ENCODE measurements at places on chromosomes 4 and X.

GRCh38 chr4:1534095-1534872, 128.0 kb upstream of the NKX1-1 start:
- no peak for DNase-seq

GRCh38 chr4:118866442-118866841, 22.2 kb upstream of the SYNPO2 start:
- DNase-seq: no peak

- DNase-seq: no peak
Observed at GRCh38 chr4:101242441-101242840, 104.9 kb downstream of the PPP3CA start.

DNA sequence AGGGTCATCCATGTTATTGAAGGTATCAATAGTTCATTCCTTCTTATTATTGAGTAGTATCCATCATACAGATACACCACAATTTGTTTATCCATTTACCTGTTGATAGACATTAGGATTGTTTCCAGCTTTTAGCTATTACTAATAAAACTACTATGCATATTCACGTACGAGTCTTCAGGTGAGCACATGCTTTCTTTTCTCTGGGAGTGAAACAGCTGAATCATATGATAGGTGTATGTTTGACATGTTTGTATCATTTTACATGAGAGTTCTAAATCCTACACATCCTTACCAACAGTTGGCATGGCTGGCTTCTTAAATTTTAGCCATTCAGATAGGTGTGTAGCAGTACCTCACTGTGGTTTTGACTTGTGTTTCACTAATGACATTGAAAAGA, 556.6 kb upstream of the DIPK2B start:
- no peak for DNase-seq

DNA sequence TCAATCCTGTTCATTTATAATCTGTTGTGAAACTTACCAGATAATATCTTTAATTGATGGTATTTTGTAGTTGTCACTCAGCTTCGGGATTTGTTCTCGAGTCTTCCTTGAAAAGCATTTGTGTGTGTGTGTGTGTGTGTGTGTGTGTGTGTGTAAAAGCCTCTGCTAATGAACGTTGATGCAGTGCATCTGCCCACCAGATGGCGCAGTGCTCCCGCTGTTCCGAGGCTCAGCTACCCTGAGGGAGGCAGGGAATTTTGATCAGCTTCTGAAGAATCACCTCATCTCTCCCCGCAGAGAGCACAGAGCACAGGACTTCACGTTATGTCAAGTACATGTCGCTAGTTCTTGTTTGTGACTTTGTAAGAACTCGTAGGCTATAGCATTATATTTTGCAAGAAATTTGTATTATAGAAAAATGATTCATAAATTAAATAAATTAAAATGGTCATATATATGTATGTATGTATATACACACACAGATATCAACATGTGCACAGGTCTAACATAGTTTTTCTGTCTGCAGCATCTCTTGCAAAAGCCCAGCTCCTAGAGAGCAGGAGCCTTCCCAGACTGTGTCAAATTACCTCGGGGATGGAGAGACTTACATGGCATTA, 316.7 kb upstream of the IGFBP7 start:
- DNase-seq: no peak

DNA sequence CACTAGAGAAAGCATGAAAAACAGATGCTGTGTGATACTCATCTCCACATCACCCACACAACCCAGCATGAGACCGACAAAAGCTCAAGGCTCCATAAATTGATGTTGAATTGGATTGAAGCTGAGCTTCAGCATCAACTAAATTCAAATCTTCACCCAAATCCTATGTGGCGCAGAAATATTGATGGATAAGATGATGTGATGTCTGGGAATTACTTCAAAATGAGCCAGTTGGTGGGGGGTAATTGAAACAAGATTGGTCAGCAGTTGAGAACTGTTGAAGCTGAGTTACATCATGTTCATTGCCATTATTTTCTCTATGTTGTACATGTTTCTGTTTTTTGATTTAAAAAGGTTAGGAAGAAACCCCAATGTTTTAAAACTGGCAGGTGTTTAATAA, 166.5 kb upstream of the STS start:
- no peak for DNase-seq

DNA sequence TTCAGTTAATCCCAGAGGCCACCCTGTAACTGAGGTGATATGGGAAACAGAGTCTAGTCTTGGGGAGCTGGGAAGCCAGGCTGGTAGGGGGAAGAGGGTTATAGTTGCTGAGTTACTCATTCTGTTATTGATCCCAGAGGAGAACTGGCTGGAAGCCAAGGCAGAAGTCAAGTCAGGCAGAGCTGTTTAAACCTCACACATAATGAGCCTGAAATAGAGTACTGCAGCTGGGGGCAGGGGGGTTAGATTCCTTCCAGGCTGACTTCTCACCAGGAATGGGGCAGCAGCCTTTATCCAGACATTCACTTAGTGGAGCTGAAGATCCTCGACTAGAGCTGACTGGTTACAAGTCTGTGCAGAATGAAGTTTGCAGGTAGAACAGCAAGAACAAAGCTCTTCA, 144.9 kb downstream of the C4orf33 start:
- DNase-seq: no peak

GRCh38 chr4:31193521-31193920, 473.4 kb downstream of the PCDH7 start:
- DNase-seq: no peak

GRCh38 chr4:1055721-1056590, 44.5 kb downstream of the FGFRL1 start:
- DNase-seq: peak; percentile 52

DNA sequence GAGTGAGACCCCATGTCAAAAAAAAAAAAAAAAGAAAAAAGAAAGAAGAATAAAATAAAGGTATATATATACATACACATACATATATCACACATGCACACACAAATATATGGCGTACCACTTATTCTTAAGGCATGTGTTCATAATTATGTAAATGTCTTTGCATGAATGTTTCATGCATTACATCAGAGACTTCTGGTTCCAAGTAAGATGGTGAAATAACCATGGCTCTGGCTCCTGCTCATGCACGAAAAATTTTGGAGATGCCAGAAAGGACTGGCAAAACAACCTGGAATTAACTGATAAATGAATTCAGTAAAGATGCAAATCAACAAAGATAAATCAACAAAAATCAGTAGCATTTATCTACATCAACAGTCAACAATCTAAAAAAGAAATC, 19.7 kb upstream of the FHIP1A start:
- no peak for DNase-seq

DNA sequence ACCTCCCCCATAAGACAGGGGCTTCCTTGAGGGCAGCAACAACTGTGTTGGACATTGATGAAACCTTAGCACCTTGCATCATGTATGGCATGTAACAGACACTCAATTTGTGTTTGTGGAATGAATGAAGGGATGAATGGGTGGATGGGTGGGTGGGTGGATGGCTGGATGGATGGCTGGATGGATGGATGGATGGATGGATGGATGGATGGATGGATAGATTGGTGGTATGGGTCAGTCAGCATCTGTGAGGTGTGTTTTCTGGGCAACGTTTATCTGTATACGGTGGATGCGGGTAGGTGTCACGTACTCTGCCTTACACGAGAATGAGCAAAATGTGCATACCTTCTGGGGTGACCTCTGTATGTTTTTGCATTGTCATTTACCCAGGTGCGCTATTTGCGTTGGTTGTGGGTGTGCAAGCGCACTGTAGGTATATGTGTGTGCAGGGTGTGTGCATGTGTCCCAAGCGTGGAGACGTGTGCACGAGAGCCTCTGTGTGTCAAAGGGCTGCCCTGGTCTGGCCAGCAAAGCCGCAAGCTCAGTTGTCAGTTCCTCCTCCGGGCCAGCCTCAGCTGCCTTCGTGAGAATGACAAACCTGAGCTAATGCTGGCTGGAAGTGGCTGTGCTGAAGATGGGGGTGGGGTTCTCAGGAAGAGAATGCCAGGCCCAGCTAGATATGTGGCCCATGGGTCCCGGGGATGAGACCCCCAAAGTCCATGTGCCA, 26.5 kb downstream of the ELF4 start:
- DNase-seq: no peak

GRCh38 chr4:55947254-55947882, 1.4 kb upstream of the CEP135 start:
- no peak for DNase-seq

GRCh38 chr4:79175716-79176115, 150.1 kb downstream of the NAA11 start:
- no peak for DNase-seq

GRCh38 chrX:119783026-119783425, 8.4 kb downstream of the RPL39 start:
- DNase-seq: no peak

- no peak for DNase-seq
Observed at GRCh38 chrX:153520287-153520917, 3.0 kb downstream of the ATP2B3 start.

- no peak for DNase-seq
Observed at GRCh38 chr4:1010395-1011021, 918 bp upstream of the FGFRL1 start.

GRCh38 chr4:120544838-120545237, 377.7 kb downstream of the PRDM5 start:
- no peak for DNase-seq

DNA sequence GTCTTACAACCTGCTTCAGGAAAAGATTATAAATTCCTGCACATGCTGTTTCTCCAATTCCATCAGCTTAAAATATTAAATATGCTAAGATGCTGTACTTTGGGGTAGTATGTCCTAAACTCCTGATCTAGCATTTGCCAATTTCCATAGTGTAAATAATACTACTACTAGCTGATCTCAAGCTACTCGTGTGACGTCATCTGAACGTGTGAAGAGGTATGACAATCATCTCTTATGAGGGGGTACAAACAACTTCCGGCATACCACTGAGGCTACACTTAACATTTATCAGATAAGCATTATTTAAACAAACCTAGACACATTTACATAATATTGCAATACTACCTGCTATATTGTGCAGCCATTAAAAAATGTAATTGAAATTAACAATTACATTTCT, 52.4 kb upstream of the APELA start:
- DNase-seq: no peak

DNA sequence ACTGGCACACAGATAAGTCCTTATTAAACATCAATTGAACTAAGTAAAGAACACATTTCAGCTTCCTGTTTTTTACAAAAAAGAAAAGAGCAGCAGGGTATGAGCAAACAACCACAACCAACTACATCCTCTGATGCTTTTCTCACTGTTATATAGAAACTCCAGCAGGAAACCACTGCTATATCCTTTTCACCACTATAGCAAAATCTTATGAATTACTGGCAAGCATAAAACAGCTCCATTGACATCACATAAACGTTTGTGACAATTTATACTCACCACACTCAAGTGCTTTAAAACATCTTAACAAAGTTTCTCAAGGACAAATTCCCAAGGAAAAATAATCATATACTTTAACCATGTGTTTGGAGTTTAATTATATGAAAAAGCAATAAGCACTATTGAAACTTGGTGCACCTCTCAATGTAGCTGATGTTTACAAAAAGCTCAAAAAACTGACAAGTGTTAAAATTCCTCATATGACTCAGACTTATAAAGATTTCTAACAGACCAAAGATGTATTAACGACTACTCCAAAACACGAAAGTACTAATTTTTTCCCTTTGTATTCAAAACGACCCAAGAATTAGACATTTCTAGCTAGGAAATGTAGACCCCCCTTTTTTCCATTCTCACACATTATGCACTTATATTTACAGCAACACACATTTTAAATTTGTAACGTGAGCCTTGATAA, 12.9 kb downstream of the GPRIN3 start:
- DNase-seq: no peak

GRCh38 chr4:142901166-142901662, 55.1 kb upstream of the INPP4B start:
- no peak for DNase-seq

- DNase-seq: no peak
Observed at GRCh38 chr4:82241534-82241933, 132.3 kb downstream of the HNRNPD start.
